ENCODE measurements at places on chromosomes 13 and 19.

DNA sequence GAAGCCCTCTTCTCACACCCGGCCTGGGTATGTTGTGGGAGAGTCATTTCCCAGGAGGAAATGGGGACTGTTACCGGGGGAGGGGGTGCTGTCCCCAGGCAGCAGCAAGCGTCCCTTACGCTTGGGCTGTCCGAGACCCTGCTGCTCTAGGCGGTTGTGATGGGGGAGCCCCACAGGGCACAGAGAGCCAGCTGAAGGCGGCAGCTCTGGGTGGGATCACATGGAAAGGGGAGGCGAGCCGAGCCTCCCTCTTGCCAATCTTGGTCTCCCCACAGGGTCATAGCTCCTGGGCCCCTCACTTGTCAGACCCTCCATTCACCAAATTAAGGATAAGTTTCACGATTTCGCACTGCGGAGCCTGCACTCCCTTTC is 22.0 kb downstream of the EPN1 start:
- no peak for DNase-seq

GRCh38 chr13:52026246-52026626 is 1.7 kb downstream of the UTP14C start:
- DNase-seq: no peak

DNA sequence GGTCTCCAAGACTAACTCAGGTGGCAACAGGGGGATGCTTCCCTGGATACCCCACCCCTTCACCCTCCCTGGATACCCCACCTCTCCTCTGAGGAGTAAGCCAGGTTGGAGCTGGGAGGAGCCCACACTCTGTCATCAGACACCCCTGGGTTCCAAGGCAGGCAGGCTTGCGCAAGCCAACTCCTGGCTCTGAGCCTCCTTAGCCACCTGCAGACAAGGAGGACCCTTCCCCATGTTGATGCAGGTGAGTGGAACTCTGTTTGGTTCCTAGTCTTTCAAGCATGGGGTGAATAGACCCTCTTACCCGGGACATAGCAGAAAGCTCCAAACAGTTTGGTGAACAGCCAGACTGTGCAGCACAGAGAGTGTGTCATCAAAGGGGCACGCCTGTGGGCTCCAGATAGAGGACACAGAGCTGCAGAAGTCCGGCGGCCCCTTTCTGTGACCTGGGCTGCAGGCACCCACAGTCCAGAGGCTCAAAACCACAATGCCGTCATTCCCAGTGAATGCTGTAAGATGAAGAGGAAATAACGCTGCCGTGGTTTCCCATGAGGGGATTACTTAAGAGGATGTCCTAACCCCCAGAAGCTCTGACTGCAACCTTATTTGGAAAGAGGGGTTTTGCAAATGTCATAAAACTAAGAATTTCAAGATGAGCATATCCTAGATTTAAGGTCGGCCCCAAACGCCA is 12.1 kb upstream of the HAS1 start:
- DNase-seq: no peak

GRCh38 chr19:47697863-47698609 is 15.2 kb upstream of the EHD2 start:
- DNase-seq: peak; percentile 86

- DNase-seq: no peak
These were observed 120.1 kb downstream of the RGCC start for GRCh38 chr13:41577436-41577835.

DNA sequence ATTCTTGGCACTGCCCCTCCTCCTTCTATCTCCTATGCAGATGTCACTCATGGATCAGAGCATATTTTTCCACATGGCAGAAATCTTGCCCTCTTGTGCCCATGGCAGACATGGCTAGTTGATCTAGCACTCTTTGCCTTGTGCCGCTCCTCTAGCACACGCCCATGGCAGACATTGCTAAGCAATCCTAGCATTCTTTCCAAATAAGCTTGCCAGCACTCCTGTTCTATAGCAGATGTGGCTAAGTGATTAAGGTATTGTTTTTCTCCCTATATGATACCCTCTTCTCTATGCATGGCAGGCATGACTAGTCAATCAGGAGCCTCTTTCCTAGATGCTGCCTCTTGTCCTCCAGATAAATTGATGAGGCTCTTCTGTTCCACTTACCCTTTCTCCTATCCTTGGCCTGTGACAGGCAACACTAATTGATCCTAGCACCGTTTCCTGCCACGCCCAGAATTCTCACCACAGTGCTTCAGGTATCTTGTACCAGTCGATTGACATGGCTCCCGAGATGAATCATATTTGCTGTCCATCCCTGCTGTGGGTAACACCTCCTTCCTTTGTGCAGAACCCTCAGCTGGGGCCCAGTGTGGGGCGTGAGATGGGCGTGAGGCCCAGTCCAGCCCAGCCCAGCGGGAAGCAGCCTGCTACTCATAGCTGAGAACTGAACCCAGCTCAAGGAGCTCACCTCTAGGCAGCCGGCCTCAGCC is 26.9 kb downstream of the TMED1 start:
- DNase-seq: no peak

- no peak for DNase-seq
These were observed 34.7 kb upstream of the RANBP3 start for GRCh38 chr19:6012426-6013170.

All from kidney (tissue), 22 donors.